ENCODE measurements at places on chromosomes 4 and X. TPM values are rescaled to one million over a fixed set of nuclear protein-coding genes. Genes with fewer than 3 reads are reported as not detected.

PNMA6F gene
- total RNA-seq = not detected

ZBTB33 gene
- 19.7 TPM for total RNA-seq

TRPC5OS gene
- not detected for total RNA-seq

SMR3B gene
- not detected for total RNA-seq

RNF212 gene
- total RNA-seq = 8.6 TPM

PPBP gene
- 1.9 TPM for total RNA-seq

NHSL2 gene
- 13.1 TPM for total RNA-seq

WNK3 gene
- 1.4 TPM for total RNA-seq

BMPR1B gene
- total RNA-seq = 1.0 TPM

SMPX gene
- total RNA-seq = not detected

ATP8A1 gene
- 10.5 TPM for total RNA-seq

SLITRK4 gene
- 2.8 TPM for total RNA-seq

CNKSR2 gene
- 4.8 TPM for total RNA-seq

TLR6 gene
- 9.1 TPM for total RNA-seq

TLR2 gene
- total RNA-seq = 55.4 TPM

ZNF711 gene
- 0.84 TPM for total RNA-seq

HNRNPD gene
- 108 TPM for total RNA-seq

COX7B2 gene
- total RNA-seq = not detected

TMEM144 gene
- 15.4 TPM for total RNA-seq

OPHN1 gene
- 5.3 TPM for total RNA-seq

QRFPR gene
- total RNA-seq = not detected

RWDD4 gene
- total RNA-seq = 19.1 TPM

All from omental fat pad (tissue), 4 donors.